ENCODE measurements at places on chromosomes 1 and 21.
A peak's percentile ranks its signal among the peaks of the same experiment; 100 is the strongest.

- no peak for DNase-seq
Measured at GRCh38 chr1:25756215-25756614, 43.8 kb upstream of the SELENON start.

DNA sequence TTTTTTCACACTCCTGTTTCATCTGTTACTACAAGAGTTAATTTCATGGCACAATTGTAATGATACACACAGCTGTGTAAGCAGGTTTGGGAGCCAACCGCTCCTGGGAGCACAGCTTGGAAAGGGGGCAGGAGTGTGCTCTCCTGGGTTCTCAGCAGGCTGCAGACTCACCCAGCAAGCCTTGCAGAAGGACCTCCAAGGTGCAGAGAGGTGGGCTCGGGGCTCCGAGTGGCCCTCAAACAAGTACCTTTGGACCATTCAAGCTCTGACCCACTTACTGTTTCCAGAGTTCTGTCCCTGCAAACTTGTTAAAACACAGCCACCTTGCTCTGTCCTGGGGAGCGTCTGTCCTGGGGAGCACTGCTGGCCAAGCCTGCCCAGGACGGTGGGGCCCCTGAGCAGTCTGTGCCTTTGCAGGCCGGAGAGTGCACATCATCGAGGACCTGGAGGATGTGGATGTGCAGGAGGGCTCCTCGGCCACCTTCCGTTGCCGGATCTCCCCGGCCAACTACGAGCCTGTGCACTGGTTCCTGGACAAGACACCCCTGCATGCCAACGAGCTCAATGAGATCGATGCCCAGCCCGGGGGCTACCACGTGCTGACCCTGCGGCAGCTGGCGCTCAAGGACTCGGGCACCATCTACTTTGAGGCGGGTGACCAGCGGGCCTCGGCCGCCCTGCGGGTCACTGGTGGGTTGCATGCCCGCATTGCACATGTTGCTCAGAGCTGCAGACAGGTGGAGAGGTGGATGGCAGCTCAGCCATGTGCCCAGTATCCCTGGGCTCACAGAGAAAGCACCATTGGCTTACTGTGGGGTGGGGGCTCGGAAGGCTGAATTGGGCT lies 78.0 kb downstream of the OBSCN start:
- no peak for DNase-seq

- DNase-seq = no peak
Measured at GRCh38 chr1:85888921-85889320, 180.7 kb upstream of the ZNHIT6 start.

- peak; percentile 36 for DNase-seq
Measured at GRCh38 chr1:204377800-204378668, 18.3 kb upstream of the PLEKHA6 start.

DNA sequence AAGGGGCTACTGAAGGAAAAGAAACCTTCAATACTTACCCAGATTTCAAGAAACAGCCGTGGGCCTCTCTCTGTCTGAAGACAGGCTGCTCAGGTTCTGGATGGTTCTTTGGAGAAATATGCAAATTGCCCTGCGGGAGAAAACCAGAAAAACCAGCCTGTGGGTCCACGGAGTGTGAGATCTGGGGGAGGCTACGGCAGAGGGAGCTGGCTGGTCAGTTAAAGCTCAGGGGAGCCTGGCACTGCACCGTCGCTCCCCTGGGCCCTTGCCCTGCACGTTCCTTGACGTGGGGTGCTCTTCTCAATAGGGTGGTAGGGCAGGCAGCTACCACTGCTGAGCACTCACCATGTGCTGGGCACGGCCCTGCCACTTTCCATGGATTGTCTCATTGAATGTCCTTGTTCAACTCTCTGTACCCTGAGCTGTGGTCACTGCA lies 12.7 kb downstream of the TMCO4 start:
- no peak for DNase-seq

- DNase-seq = no peak
Measured at GRCh38 chr1:63413394-63413793, 46.0 kb downstream of the ALG6 start.

DNA sequence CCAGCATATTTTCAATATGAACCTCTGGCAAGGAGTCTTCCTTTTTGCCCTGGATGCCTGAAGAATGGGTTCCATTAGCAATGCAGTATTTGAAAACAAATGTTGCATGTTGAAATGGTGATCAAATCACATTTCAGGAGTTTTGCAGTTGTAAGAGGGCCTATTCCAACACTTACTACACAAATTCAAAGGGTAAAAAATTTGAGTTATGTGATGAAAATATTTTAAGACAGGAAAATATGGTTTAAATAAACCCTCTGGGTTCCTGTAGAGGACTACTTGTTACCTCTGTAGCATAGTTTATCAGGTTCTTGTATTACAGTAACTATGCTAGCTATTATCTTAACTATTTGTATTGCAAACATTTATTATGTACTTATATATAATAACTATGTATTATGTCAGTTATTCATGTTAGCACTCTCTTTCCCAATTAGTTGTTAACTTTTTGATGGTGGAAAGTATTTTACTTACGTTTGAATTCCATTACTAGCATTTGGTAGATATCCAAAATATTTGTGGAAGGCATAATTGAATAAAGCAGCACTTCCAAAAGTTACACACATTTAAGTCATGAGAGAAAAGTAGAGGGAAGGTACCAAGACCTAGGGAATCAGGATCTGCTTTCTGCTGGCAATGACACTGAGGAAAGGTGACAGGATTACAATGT lies 312.9 kb downstream of the GRIK1 start:
- no peak for DNase-seq

DNA sequence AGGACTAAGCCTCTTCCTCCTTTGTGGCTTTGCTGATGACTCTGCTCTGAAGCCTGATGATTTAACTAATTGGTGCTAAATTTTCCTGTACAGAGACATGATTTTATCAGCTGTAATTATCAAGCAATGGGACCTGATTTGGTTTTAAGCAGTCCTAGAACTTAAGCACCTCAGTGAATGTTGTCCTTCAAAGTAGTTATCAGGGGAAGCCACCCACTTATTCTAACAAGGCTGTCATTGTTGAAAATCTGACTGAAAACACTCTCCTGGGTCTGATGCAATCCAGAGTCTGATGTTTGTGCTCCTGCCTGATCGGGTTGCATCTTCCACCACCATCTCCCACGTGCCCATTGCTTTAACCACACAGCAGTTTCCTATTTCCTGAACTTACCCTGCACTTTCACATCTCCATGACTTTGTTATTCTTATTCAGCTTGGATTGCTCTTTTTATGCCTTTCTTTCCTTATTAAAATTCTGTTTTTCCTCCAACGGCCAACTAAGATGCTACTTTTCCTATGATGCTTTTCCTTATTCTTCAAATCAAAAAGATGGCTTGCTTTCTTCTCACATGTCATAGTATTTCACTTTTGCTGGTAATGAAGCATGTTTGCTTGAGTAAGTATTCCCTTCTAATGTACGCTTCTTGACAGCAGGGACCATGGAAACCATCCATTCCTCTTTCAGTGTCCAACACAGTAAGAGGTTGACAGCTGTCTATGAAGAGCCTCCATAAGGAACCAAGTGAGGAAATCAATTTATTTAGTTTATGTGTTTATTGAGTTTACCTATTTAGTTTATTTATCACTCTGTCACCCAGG lies 55.0 kb downstream of the S1PR1 start:
- no peak for DNase-seq

GRCh38 chr1:218363141-218363540 lies 18.0 kb downstream of the TGFB2 start:
- no peak for DNase-seq

GRCh38 chr1:85660541-85660940 lies 47.7 kb downstream of the ZNHIT6 start:
- DNase-seq = no peak

- DNase-seq = no peak
Measured at GRCh38 chr1:116284819-116285390, 88.1 kb upstream of the ATP1A1 start.

DNA sequence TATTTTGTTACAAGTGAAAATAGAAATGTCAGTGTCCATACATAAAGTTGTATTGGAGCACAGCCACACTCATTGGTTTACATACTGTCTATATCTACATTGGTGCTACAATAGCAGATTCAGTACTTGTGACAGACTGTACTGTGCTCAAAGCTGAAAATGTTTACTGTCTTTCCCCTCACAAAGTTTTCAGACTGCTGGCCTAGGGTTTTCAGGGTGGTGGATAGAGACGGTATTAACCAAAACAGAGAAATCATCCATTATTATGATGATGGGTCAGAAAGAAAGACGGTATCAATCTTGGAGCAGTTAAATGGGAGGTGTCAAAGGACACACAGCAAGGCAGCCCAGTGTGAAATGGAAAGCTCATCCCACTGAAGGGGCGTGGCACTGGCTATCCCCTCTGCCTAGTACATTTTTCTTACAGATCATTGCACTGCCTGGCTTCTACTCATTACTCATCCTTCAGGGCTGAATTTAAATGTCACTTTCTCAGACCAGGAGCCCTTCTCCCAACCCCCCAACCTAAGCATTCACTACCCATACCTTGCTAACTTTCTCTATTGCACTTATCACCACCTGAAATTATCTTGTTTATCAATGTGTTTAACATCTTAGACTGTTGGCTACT lies 10.2 kb downstream of the JAK1 start:
- DNase-seq = no peak

DNA sequence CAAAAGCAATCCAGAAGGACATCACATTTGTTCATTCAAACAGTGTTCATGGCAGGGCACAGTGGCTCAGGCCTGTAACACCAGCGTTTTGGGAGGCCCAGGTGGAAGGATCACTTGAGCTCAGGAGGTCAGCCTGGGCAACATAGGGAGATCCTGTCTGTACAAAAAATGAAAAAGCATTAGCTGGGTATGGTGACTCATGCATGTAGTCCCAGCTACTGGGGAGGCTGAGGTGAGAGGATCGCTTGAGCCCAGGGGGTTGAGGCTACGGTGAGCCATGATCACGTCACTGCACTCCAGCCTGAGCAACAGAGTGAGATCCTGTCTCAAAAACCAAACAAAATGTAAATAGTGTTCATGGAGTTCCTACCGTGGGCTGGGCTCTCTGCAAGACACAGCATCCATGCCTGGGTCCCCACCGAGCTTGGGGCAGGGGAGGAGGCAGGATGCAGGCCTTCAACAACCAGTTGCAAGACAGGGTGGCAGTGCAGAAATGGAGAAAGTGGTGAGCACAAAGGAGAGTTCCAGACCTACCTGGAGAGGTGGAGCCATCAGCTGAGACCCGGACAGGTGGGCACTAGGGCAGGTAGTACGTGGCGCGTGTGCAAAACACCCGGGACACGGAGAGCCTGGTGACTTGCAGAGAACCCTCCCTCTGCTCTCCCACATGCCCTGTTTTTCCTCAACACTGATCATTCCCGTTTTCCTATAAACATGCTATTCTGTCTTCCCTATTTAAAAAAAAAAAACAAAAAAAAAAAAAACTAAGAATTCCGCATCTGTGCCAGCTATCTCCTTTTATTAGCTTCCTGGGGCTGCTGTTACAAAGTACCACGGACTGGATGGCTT lies 138.9 kb downstream of the TOMM20 start:
- no peak for DNase-seq

GRCh38 chr1:26275580-26276431 lies 4.1 kb upstream of the SH3BGRL3 start:
- DNase-seq = no peak

DNA sequence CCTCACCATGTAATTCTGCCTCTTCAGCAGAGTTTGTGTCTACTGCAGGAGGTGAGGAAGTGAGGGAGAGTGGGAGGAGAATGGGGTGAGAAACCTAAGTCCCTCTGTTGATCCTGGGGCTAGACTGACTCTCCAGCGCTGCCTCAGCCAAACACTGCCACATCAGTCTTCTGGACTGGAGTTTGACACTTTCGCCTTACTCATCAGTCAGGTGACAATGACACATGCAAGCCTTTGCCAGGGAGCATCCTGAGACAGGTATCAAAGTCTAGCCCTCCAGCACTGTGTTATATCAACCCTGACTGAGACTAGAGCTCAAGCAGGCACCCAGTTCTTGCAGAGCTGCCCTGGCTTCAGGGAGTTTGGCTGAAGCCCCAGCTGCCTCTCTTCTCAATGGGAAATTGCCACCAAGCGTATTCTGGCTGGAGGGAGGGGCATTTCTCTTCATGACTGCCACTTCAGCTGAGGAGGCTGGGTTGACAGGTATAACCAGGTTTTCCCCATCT lies 33.3 kb upstream of the SUCO start:
- DNase-seq = no peak

DNA sequence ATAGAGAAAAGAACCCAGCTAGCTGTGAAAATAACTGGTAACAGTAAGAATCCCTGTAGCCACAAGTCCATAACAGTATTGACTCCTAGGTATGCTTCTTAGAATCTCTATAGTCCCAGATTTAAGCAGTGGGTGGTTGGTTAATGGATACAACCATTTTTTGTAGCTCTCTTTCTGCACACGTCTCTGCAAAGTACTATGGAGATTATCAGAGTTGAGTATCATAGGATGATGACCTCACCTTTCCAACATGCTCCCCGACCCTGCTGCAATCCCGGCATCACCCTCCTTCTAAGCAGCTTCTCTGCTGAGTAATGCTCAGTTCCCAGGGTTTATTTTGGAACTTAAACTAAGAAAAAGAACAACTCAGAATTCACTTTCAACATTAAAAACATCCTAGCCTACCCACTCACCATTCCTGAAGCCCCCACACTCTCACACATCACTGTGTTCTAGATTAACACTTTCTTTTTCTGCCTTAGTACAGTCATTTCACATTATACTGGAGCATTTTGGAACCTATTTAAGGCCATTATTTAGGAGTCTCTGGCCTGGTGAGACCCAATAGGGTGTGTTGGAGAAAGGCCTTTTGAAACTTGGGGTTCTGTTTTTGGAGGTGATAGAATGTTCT lies 2.7 kb downstream of the MLLT11 start:
- DNase-seq = no peak

DNA sequence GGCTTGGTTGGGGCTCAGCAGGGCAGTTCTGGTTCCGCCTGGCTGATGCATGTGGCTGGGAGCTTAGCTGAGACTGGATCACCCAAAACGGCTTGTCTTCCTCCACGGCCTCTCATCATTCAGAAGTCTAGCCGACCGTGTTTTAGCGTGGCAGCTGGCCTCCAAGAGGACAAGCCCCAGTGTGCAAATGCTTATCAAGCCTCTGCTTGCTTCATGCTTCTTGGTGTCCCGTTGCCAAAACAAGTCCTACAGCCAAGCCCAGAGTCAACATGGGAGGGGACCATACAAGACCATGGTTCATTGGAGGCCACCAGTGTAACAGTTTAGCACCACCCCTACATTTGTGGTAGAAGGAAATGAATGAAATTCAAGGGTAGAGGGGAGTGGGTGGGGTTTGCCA lies 10.5 kb upstream of the KDF1 start:
- no peak for DNase-seq
